T-helper 9 cell (primary cell): ENCODE measurements at places on chromosomes 6 and 20.

- no peak for DNase-seq
Measured at GRCh38 chr6:3850451-3851203, 1.5 kb downstream of the FAM50B start.

DNA sequence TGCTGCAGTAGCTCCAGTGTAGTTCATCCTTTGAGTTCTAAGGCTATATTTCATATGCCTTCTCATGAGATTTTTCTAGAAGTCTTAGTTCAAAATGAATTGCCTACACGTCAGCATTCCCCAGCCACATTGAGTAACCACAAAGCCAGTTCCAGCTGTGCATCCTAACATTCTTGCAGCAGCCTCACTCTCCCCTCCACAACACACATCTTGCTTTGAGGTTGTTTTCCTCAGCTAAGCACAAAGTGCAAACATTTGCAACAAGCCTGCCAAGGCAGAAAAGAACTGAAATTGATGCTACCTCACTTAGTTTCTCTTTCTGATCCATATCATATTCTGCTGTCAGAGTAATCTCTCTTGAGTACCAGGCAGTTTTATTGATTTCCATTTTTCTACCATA lies 160.7 kb upstream of the KCNQ5 start:
- DNase-seq: no peak

GRCh38 chr20:2261046-2261485 lies 34.7 kb upstream of the TGM3 start:
- no peak for DNase-seq

DNA sequence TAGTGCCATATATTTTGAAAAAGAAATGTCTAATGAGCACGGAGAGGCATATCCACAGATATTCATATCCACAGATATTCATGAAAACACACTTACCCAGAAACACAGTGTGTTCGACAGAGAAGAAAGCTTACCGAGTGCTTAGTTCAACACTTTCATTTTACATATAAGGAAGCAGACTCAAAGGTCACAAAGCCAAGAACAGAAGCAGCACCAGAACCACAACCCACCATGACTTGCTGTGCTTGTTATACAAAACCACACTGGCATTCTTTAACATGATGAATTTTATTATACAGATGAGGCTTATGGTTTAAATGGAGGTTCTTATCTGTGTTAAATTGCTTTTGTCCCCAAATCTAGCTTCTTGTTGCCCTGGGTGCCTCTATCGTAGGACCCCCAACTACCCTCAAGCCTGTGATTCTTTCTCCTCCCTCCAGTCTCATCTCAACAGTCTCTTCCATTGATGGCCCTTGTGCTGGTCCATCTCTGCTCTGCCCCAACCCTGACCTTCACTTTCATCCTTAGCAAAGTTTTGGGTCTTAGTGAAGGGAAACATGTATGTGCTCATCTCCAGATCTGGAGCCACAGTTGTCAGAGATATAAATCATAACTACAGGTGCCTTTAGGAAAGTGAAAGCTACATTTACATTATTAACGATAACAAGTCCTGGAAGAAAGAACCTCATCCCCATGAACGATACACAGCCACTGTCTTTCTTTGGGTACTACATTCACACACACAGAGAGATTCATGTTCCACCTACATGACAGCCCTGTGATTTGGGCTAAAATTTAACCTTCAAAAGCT lies 40.0 kb downstream of the SF3B5 start:
- DNase-seq: no peak

DNA sequence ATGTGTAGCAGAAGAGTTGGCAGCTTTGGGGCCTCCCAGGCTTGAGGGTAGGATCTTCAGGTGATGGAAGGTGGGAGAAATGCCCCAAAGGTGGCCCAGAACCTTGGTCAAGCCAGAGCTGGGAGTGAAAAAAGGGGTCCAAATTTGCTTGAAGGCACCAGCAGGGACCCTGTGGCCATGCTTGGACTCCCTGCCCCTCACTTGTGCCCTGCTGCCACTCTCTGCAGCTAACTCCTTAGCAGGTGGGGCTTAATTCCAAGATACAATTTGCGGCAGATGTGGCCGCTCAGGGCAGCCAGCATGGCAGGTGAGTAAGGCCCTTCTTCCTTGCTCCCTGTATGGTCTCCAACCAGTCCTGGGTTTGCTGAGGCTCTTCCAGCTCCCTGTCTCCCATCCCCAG lies 285.0 kb upstream of the RNF24 start:
- no peak for DNase-seq

DNA sequence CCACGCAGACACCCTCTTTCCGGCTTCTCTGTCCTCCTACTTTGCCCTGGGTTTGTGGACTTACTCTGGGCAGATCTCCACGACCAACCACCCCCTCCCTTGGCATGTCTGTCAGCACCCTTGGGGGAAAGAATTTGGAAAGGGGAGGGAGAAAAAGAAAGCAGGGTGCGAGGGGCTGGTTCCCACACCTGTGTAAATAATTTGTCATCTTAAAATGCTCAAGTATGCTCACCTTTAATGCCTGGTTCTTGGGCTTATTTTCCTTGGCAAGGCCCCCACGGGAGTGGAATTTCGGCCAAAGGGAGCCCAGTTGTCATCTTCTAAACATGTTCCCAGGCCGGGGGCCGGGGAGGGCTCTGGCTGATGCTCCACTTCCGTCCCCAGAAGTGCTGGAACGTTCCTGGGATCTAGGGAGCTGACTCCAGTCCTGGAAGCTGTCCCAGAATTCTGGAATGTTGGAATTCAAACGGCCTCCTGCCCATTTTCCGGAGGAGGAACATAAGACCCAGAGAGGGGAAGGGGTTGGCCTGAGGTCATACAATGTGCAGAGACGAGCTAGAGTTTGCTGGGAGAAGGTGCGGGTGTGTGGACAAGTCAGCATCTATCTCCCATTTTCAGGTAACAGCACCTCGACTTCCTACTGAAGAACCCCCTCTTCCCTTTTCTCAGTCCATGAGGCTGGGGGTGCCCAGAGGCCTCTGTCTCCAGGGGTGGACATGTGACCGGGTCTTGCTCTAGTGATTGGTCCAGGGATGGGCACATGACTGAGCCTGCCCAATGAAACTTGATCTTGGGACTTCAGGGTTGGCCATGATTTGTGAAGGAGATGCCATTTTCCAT lies 122.3 kb downstream of the CEBPB start:
- DNase-seq: no peak

- DNase-seq: no peak
Measured at GRCh38 chr6:8670792-8671191, 235.4 kb upstream of the SLC35B3 start.

DNA sequence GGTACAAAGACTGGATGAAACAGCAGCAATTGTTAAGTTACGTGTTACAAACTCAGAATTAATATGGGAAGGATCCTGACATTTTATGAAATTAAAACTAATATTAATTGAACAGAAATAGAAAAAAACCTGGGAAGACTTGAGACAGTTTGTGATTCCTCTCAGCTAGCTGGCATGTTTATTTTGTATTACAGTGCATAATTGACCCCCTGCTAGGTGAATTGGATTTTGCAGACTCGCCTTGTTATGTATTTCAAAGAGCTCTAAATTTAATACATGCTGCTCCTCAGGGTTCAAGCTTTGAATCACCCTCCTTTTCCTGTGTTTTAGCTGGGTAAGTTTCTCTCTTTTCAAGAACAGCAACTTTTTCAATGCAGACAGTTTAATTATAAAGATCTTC lies 339.4 kb downstream of the PLCB1 start:
- DNase-seq: no peak

GRCh38 chr20:59411589-59411988 lies 111.2 kb downstream of the EDN3 start:
- no peak for DNase-seq

GRCh38 chr20:59733351-59733750 lies 129.0 kb downstream of the PHACTR3 start:
- DNase-seq: no peak

GRCh38 chr6:108961077-108961476 lies 112.9 kb downstream of the ARMC2 start:
- DNase-seq: no peak

DNA sequence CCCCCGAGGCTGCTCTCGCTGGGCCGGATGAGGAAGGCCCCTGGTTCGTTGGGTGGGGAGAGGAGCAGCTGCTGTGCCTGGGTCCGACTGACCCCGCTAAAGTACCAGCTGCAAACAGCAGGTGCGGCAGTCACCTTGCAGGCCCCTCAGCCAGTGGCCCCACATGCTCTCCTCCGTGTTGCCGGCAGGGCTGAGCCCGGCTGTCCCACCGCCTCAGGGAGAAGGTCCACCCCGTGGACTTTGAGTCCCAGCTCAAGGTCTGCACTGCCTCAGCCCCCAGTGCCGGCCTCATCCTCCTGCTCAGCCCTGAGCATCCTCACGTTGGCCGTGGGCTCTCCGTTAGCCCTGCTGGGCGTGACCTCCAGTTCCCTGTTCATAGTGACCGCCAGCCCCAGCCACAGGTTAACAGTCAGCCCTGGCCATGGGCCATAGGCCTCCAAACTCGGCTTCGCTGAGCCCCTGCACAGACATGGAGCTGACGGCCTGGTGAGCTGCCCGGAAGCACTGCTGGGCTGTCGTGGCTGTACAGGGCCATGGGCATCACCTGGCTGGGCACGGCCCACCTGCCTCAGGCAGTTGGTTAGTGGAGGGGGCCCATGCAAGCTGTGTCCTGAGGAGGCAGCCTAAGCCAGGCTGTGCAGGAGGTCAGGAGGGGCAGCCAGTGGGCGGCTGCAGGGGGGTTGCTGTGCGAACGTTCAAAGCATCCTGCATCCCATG lies 3.1 kb downstream of the SRMS start:
- DNase-seq: no peak

GRCh38 chr6:87274660-87275274 lies 47.6 kb upstream of the SMIM8 start:
- no peak for DNase-seq

- no peak for DNase-seq
Measured at GRCh38 chr6:51322505-51322904, 503.8 kb downstream of the TFAP2B start.

GRCh38 chr6:91487696-91488392 lies 901.0 kb upstream of the MAP3K7 start:
- no peak for DNase-seq

GRCh38 chr20:45392733-45393132 lies 14.6 kb upstream of the TP53TG5 start:
- DNase-seq: no peak

DNA sequence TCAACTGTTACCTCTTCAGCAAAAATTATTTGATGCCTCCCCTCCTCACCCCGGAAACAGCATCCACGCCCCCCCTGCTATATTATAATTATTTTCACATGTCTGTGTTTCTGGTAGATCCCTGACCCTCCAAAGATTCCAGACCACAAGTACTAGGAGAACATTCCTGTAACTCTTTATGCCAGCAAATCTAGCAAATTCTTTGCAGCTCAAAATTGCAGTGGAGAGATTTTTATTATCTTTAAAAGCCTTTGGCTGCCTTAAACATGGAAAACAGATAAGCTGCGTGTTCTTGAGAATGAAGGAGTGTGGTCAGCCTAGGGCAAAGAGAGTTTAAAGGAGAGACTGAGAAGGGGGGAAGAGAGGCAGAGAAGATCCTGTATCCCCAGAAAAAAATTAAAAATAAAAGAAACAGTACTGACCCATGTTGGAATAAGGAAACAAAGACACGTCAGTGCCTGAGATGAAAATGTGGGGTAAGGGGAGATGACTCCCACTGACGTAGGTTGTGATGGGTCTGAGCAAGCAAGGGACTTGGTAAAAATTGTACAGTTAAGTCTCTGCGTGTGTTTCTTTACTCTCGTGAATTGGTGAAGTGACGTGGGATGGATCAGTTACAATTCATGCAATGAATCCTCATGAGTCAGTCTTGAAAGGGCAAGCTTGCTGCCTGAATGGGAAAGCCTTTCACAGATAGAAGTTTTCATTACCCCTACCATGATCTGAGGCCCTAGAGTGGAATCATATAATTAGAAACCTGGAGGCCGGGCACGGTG lies 8.3 kb downstream of the ID4 start:
- no peak for DNase-seq

DNA sequence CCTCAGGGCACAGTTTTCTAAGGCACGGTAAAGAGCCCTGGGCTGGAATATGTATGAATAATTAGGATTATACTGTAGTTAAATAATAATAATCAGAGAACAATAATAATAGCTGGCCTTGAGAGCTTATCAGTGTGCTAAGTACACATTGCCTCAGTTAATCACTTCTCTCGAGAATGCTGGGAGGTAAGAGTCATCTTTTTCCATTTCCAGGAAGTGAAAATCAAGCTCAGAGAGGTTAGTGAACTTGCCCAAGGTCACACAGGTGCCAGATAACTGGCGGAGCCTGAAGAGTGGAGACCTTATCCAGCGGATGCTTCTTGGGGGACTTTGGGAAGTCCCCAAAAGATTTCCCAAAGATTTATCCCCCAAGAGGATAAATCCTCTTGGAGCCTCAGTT lies 19.4 kb upstream of the CBFA2T2 start:
- no peak for DNase-seq

- DNase-seq: no peak
Measured at GRCh38 chr6:120918137-120918536, 416.1 kb downstream of the TBC1D32 start.

GRCh38 chr6:17207281-17207680 lies 73.9 kb upstream of the RBM24 start:
- no peak for DNase-seq

- no peak for DNase-seq
Measured at GRCh38 chr6:76214546-76214945, 142.1 kb upstream of the IMPG1 start.

DNA sequence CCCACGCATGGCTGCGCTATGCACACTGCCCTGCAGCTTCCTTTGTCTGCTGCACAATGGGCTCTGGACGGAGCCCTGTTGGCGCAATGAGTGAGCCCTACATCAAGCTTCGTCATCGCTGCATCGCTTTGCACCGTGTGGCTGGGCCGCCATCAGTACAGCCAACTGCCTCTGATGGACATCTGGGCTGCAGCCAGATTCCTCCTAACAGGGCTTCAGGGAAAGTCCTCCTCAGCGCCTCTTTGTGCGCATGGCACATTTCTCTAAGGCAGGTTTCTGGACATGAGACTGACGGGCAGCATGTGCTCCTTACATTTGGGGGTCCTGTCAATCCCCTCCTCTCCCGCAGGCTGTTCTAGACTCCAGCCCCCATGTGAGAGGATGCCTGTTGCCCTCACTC lies 29.7 kb upstream of the ANGPT4 start:
- DNase-seq: no peak

GRCh38 chr6:41577356-41578216 lies 31.4 kb downstream of the FOXP4 start:
- no peak for DNase-seq

DNA sequence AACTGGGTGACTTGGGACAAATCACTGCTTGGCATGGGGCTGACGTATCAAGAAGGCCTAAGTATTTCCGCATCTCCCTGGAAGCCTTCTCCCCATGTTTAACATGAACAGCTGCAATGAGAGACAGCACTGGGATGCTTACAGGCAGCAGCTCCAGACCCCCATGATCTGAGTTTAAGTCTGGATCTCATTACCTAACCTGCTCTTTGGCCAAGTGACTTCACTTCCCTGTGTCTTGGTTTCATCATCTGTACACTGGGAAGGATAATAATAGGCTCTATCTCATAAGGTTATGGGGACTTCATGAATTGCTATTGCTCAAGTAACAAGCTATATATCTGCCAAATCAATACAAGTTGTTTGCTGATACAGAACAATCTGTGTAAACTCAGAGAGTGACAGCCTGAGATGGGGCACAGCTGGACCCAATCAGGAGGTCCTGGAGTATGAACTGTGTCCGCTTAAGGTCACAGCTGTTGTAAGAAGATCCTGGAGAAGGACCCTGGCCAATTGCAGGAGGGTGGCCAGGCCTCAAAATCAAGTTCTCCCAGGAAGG lies 56.0 kb downstream of the TGM2 start:
- no peak for DNase-seq

GRCh38 chr6:25652007-25652515 lies at the start of gene SCGN:
Gene SCGN (plus strand): TSS chr6:25652215. CDS start chr6:25652404, 189 bp downstream.
- DNase-seq: peak; percentile 20
